Esophagus (tissue), 2 donors: ENCODE measurements at places on chromosomes 2 and 18. TPM values are rescaled to one million over a fixed set of nuclear protein-coding genes. Genes with fewer than 3 reads are reported as not detected.

Gene CDC42EP3
- polyA plus RNA-seq, result 2.0 TPM

Gene HOXD11
- 0.08 TPM for polyA plus RNA-seq

Gene KCNJ13
- not detected for polyA plus RNA-seq

Gene POMC
- polyA plus RNA-seq, result 2.1 TPM

Gene C2orf92
- polyA plus RNA-seq, result 14.3 TPM

Gene CFAP210
- 0.02 TPM for polyA plus RNA-seq

Gene POTEF
- polyA plus RNA-seq, result not detected

Gene C1D
- 6.4 TPM for polyA plus RNA-seq

Gene CAVIN2
- 6.5 TPM for polyA plus RNA-seq

Gene FLACC1
- polyA plus RNA-seq, result 0.59 TPM

Gene CDH7
- polyA plus RNA-seq, result not detected

Gene PDE11A
- polyA plus RNA-seq, result not detected

Gene PROM2
- polyA plus RNA-seq, result 56.0 TPM

Gene ARHGEF4
- polyA plus RNA-seq, result 32.2 TPM

Gene FAM228A
- 0.16 TPM for polyA plus RNA-seq

Gene SLC9A4
- polyA plus RNA-seq, result 1.8 TPM

Gene RPRD1A
- polyA plus RNA-seq, result 15.0 TPM

Gene SLC4A5
- polyA plus RNA-seq, result 0.28 TPM

Gene MEP1B
- not detected for polyA plus RNA-seq

Gene CWC22
- polyA plus RNA-seq, result 10.4 TPM

Gene STPG4
- not detected for polyA plus RNA-seq

Gene CACNB4
- polyA plus RNA-seq, result 1.3 TPM

Gene ERCC3
- polyA plus RNA-seq, result 13.2 TPM

Gene ABCG8
- not detected for polyA plus RNA-seq

Gene ANKRD53
- polyA plus RNA-seq, result 1.0 TPM

Gene FN1
- 154 TPM for polyA plus RNA-seq

Gene NXPH2
- not detected for polyA plus RNA-seq

Gene COPS7B
- 16.3 TPM for polyA plus RNA-seq

Gene LOXL3
- polyA plus RNA-seq, result 0.79 TPM

Gene IL37
- polyA plus RNA-seq, result 0.12 TPM

Gene B4GALT6
- polyA plus RNA-seq, result 1.2 TPM

Gene NOSTRIN
- polyA plus RNA-seq, result 6.3 TPM

Gene DPP10
- polyA plus RNA-seq, result 0.02 TPM

Gene LRRC30
- not detected for polyA plus RNA-seq

Gene PPP1R1C
- 1.1 TPM for polyA plus RNA-seq

Gene SERPINB3
- polyA plus RNA-seq, result 167 TPM

Gene ACKR3
- 20.6 TPM for polyA plus RNA-seq

Gene UGT1A10
- polyA plus RNA-seq, result 10.8 TPM

Gene WNT10A
- 13.7 TPM for polyA plus RNA-seq

Gene CGREF1
- 3.4 TPM for polyA plus RNA-seq

Gene LIMS2
- polyA plus RNA-seq, result 32.4 TPM

Gene REG3A
- polyA plus RNA-seq, result 1.5 TPM

Gene HRH4
- polyA plus RNA-seq, result not detected
